ENCODE measurements at places on chromosomes 2 and 18.

GRCh38 chr2:12325806-12326205 lies 390.9 kb upstream of the TRIB2 start:
- no peaks in the 10 kb centered on the region for H3K36me3 ChIP-seq
- no peak overlapping the region for H3K4me3 ChIP-seq
- H3K27ac ChIP-seq, result no peak overlapping the region

DNA sequence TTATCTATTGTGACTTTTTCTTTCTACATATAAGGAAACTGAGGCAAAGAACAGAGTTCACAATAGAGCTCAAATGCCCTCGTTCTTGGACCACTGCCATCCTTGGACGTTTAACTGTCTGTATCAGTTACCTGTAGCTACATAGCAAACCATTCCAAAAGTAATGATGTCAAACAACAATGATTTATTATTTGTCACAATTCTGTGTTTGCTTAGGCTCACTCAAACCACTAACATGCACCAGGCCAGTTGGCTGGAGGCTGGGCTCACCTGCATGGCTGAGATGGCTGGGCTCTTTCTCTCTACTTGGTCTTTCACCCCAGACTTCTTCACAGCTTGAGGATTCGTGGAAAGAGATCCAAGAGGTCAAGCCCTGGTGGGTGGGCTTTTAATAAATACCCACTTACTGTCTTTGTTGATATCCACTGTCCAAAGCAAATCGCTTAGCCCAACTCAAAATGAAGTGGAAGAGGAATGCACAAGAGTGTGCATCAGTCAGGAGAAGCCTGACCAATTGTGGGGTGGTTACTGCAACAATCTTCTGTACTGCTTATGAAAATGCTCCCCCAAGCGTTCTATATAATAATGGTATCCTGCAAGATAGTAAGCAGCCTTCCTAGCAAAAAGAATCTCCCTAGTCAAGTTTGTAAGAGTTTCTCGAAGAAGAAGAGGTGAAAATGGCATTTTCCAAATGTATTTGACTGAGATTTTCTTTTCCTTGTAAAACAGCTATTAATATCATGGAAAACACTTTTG lies 163.5 kb upstream of the NT5C1B start:
- no peaks in the 10 kb centered on the region for H3K36me3 ChIP-seq
- H3K4me3 ChIP-seq, result no peak overlapping the region
- DNase-seq, result no peak

- H3K27ac ChIP-seq, result no peak overlapping the region
- peaks cover 10% of the 10 kb centered on the region for H3K27me3 ChIP-seq
- peak; percentile 17 for DNase-seq
- peaks cover 4% of the 10 kb centered on the region for H3K4me1 ChIP-seq
Observed at GRCh38 chr2:95001051-95001562, 24.4 kb upstream of the MAL start.

- no peaks in the 10 kb centered on the region for H3K36me3 ChIP-seq
- H3K27me3 ChIP-seq, result no peaks in the 10 kb centered on the region
- H3K4me3 ChIP-seq, result no peak overlapping the region
- DNase-seq, result no peak
- H3K27ac ChIP-seq, result no peak overlapping the region
Observed at GRCh38 chr2:218077464-218078216, 8.6 kb downstream of the RUFY4 start.

DNA sequence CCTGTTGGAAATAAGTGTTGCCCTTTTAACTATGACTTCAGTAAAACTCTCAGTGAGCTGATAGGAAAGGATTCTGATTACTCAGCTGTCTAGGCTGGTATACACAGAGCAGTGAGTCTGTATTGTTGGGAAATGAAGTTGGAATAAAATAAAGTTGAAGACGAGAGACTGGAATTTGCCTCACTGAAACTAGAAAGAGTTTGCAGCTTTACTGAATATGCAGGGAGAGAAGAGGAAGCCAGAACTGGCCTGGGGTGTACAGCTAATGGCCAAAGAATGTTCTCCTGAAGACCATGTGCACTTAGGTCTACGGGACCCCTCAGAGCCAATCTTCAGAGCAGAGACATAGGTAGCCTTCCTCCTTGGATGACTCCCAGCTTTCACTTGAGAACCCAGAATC lies 26.5 kb downstream of the EIF4E2 start:
- DNase-seq, result no peak
- H3K27ac ChIP-seq, result no peak overlapping the region

GRCh38 chr2:73072416-73072815 lies 904 bp upstream of the SFXN5 start:
- DNase-seq, result no peak
- peak overlapping the region; percentile 95 for H3K27ac ChIP-seq
- peak overlapping the region; percentile 99 for H3K4me3 ChIP-seq
- peaks cover 29% of the 10 kb centered on the region for H3K4me1 ChIP-seq
- H3K36me3 ChIP-seq, result peaks cover 5% of the 10 kb centered on the region

GRCh38 chr2:239361311-239361642 lies 39.5 kb downstream of the HDAC4 start:
- no peak overlapping the region for H3K27ac ChIP-seq
- no peaks in the 10 kb centered on the region for H3K36me3 ChIP-seq
- DNase-seq, result no peak
- H3K4me1 ChIP-seq, result no peaks in the 10 kb centered on the region

DNA sequence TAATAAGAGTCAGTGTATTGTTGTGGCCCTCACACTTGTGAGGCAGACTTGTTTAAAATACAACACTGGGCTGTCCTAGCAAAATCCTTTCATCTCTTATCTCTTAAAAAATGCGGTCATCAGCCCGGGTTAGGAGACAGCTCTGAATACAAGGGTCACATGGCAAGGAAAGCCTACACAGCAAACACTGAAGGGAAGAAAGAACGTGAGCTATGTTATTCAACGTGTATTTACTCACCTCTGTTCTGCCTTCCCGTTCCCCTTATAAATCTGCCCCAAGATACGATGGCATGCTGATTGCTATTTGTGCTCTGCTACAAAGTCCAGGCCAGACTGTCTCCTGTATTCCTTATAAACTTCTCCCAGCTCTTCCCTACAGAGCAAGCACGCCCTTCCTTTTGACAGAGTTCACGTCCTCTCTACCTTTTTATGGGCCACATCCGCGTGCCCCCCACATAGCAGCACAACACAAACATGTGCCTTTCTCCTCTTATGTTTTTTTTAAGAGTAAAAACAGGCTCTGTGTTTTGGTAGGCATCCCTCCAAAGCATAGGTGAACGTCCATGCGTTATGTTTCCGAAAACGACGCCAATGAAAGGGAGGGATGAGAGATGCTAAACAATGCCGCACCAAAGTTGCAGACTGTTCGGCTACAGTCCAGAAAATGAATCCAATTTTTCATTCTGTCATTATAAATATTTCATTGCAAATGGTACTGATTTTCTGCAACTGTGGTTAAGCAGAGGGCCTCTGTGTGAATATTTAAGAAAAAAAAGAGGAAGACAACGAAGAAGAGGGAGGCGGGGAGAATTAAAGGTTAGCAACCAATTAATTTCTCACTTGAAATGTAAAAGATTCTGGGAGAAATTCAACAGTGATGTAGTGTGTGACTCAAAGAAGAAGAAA lies 274.7 kb downstream of the ZNF521 start:
- peaks cover 5% of the 10 kb centered on the region for H3K4me1 ChIP-seq
- no peaks in the 10 kb centered on the region for H3K36me3 ChIP-seq
- H3K27ac ChIP-seq, result peak overlapping the region; percentile 25

- DNase-seq, result no peak
- peak overlapping the region; percentile 63 for H3K4me3 ChIP-seq
- no peaks in the 10 kb centered on the region for H3K36me3 ChIP-seq
- peaks cover 6% of the 10 kb centered on the region for H3K27me3 ChIP-seq
Observed at GRCh38 chr2:132419235-132419634, 2.6 kb downstream of the GPR39 start.

- H3K4me1 ChIP-seq, result peaks cover 8% of the 10 kb centered on the region
- no peak overlapping the region for H3K4me3 ChIP-seq
- DNase-seq, result no peak
- no peak overlapping the region for H3K27ac ChIP-seq
- no peaks in the 10 kb centered on the region for H3K36me3 ChIP-seq
Observed at GRCh38 chr2:85804583-85804982, 50.8 kb downstream of the ATOH8 start.

GRCh38 chr2:212667751-212668316 lies 129.2 kb upstream of the ERBB4 start:
- no peak overlapping the region for H3K4me3 ChIP-seq
- H3K4me1 ChIP-seq, result no peaks in the 10 kb centered on the region
- H3K27me3 ChIP-seq, result no peaks in the 10 kb centered on the region
- no peaks in the 10 kb centered on the region for H3K36me3 ChIP-seq
- no peak overlapping the region for H3K27ac ChIP-seq
- DNase-seq, result no peak

GRCh38 chr2:69947325-69947931 lies 14.0 kb downstream of the ASPRV1 start:
- peak overlapping the region; percentile 65 for H3K27ac ChIP-seq
- no peak for DNase-seq
- peaks cover 19% of the 10 kb centered on the region for H3K4me1 ChIP-seq
- H3K4me3 ChIP-seq, result no peak overlapping the region
- H3K27me3 ChIP-seq, result no peaks in the 10 kb centered on the region

DNA sequence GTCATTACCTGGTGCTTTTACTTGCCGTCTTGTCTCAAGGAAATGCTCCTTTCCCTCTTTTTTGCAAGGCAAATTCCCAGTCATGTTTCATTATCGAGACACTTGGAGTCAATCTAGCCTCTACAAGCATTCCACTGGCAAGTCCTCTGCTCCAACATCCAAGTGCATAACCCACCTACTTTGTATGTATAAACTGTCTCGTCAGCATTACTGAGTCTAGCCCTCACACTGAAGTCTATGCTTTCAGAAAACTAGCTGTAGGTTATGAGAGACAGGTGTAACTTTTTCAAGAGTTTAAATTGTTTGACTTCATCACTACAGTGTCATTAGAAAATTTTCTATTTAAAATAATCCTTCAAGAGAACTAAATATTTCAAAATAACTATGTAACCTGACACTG lies 319.2 kb downstream of the NBAS start:
- H3K27me3 ChIP-seq, result no peaks in the 10 kb centered on the region
- H3K36me3 ChIP-seq, result no peaks in the 10 kb centered on the region
- no peak overlapping the region for H3K4me3 ChIP-seq
- no peak overlapping the region for H3K27ac ChIP-seq

DNA sequence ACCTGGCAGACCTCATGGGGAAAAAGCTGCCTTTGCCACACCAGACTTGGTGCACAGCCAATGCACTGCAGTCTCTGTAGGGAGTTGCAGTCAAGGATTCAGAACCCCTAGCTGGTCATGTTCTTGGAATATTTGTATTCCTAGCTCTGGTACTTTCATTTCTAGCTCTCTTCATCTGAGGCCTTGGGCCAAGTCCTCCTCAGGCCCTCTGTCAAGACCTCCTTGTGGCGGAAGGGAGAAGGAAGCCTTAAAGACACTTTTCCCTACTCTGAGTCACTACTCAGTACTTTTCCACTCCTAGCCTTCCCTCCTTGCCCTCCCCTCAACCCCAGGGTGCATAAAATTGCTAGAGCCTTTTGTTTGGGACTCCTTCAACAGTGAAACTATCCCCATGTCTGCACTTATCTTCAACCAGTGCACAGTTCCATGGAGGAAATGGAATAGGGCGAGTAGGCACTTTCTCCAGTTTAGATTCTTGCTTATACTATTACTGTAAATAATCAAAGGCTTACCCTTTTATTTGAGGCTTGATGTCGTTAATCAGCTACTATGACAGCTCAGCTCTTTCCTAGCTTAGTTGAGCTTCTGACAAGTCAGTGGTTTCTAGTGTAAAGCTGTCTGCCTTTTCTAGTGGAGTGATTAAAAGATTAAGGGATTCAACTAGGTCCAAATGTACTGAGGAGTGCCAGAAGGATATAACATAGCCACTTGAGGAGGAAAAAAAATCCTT lies 15.8 kb downstream of the M1AP start:
- no peaks in the 10 kb centered on the region for H3K4me1 ChIP-seq
- H3K27ac ChIP-seq, result no peak overlapping the region
- H3K36me3 ChIP-seq, result no peaks in the 10 kb centered on the region
- no peak for DNase-seq

GRCh38 chr18:35983147-35983546 lies 10.7 kb downstream of the RMP24 start:
- H3K27me3 ChIP-seq, result no peaks in the 10 kb centered on the region
- DNase-seq, result no peak
- H3K27ac ChIP-seq, result no peak overlapping the region
- no peak overlapping the region for H3K4me3 ChIP-seq
- peaks cover 42% of the 10 kb centered on the region for H3K36me3 ChIP-seq
- H3K4me1 ChIP-seq, result no peaks in the 10 kb centered on the region

DNA sequence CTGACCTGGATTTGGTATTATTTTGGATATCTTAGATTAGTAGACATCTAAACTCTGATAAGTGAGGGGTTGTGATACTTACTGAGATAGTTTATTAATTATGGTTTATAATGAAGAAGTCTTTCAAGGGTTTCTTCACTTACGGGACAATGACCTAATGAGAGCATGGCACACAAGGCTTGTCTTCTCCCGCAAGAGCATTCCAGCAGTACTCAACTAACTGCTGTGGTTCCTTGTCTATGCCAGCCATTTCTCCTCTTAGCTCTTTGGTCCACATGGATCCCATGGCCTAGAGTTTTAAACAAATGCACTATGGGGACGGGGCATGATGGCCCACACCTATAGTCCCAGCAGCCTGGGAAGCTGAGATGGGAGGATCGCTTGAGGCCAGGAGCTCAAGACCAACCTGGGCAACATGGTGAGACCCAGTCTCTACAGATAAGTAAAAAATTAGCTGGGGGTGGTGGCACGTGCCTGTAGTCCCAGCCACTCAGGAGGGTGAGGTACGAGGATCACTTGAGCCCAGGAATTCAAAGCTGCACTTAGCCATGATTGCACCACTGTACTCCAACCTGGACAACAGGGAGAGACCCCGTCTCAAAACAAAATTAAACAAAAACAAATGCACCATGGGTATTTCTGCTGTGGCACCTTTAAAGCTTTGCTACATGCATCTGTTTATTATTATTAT lies 161.7 kb upstream of the MYCN start:
- no peak for DNase-seq
- H3K36me3 ChIP-seq, result no peaks in the 10 kb centered on the region
- no peak overlapping the region for H3K27ac ChIP-seq
- no peak overlapping the region for H3K4me3 ChIP-seq
- H3K4me1 ChIP-seq, result no peaks in the 10 kb centered on the region

GRCh38 chr2:126059379-126059778 lies 596.6 kb upstream of the GYPC start:
- DNase-seq, result no peak
- H3K36me3 ChIP-seq, result no peaks in the 10 kb centered on the region
- no peak overlapping the region for H3K4me3 ChIP-seq
- H3K4me1 ChIP-seq, result no peaks in the 10 kb centered on the region
- H3K27ac ChIP-seq, result no peak overlapping the region
- no peaks in the 10 kb centered on the region for H3K27me3 ChIP-seq

DNA sequence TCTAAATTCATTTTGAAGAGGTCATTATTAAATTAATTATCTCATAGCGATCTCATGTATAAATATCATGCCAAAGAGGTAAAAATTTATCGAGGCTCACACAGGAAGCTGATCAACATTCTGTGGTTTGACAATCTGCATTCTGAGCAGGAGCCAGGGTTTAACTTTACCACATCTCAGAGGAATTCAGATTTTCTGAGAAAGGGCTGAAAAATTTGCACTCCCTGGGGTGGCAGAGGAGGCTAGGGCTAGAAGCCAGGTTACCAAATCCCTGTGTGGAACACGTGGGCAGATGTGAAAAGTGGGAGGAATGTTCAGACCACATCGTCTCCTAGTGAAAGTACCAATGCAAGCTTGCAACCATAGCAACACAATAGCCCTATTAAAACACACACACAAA lies 63.5 kb upstream of the CTLA4 start:
- H3K4me1 ChIP-seq, result peaks cover 15% of the 10 kb centered on the region
- no peak overlapping the region for H3K4me3 ChIP-seq
- no peaks in the 10 kb centered on the region for H3K27me3 ChIP-seq
